CD4-positive, alpha-beta T cell treated with Interferon alpha-2 for 1 hour (primary cell): ENCODE measurements at places on chromosomes 6 and 20.

- no peak for DNase-seq
These were observed 132.6 kb upstream of the SMLR1 start for GRCh38 chr6:130694606-130695005.

DNA sequence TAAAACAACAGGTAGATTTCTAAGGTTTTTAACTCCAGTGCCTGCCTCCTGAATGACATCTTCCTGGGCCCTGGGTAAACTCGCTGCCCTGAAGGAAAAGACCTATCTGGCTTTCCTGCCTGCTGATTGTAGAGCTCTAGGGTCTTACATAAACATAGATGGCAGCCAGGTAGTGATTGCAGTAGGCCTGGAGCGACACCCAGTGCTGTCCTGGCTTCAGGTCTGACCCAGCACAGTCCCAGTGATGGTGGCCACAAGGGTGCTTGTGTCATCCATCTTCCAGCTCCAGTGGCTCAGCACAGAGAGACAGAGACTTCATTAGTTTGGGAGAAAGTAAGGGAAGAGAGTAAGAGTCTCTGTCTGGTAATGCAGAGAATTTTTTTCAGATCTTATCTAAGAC, 542.9 kb upstream of the IMPG1 start:
- no peak for DNase-seq

- DNase-seq: no peak
These were observed 197.7 kb downstream of the ARID1B start for GRCh38 chr6:156974830-156975261.

DNA sequence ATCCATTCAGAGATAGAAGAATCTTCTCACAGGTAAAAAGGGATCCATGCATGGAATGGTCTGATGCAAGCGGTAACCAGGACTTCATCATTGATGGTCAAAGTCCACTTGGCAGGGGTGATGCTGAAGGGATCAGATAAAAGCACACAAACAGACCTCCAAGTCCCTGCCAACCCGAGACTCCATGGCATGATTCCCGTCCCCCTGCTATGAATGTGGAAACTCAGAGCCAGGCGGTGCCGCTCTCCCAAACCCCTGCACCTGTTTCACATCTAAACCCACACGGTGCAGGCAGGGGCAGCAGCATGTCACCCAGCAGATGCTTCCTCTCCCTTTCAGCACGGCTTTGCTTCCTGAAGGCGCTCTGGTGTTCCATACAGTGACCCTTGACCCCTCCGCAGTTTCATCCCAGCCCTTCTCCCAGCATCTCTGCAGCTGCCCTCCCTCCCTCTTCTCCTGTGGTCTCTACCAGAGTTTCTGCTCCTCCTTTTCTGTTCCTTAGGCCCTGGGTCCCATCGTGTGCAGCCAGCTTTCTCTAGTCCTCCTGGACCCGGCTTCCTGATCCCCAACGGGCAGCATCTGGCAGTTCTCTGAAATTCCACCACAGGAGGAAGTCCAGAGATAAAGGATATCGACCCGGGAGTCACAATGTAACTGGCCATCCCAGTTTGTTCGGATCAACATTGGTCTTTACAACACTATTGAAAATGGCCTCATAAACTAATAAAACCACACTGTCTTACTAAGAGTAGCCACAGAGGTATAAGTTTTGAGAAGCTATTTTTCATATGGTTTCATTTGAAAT, 235.0 kb downstream of the TTLL2 start:
- DNase-seq: no peak

GRCh38 chr20:48308882-48309281, 518.9 kb downstream of the PREX1 start:
- DNase-seq: no peak

- DNase-seq: peak; percentile 62
These were observed 24.4 kb upstream of the SLCO4A1 start for GRCh38 chr20:62617711-62618483.

DNA sequence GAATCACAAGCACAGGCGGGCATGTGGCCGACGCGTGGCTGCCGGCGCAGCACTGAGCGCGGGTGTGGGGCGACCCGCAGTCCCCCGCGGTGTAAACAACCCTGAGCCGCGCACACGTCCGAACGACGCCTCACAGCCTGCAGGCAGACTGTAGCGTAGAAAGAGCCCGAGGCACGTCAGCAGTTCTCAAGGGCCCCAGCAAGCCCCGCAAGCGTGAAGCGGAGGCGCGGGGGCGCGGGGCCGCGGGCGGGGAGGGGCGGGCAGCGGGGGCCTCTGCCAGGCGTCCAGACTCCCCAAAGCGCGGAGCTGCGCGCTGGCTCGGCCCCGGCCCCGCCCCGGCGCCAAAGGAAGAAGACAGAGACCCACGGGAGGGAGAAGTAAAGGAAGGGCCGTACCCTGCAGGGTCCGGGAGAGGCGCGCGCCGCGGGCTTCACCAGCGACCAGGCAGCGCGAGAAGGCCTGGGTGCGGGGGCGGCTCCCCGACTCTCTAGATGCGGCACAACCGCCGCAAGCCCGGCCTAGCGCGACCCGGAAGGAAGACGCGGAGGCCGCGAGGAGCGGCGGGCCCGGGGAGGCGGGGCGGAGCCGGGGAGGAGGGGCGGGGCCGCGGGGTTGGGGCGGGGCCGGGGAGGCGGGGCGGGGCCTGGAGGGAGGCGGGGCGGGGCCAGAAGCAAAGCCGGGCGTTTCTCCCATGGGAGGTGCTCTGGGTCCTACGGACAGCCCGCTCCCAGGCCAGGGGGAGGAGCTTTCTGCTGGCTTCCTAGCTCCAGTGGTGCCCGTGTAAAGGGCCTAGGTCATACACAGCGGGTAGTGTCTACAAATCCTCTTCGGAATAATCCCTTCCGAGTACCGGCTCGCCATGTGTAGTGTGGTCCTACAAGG, at the start of gene FBXL4:
Gene FBXL4, minus strand, starts transcription at position 536 of the 882 bp plus-strand sequence. CDS start 20,958 bp downstream, outside the sequence.
- DNase-seq: peak; percentile 75

DNA sequence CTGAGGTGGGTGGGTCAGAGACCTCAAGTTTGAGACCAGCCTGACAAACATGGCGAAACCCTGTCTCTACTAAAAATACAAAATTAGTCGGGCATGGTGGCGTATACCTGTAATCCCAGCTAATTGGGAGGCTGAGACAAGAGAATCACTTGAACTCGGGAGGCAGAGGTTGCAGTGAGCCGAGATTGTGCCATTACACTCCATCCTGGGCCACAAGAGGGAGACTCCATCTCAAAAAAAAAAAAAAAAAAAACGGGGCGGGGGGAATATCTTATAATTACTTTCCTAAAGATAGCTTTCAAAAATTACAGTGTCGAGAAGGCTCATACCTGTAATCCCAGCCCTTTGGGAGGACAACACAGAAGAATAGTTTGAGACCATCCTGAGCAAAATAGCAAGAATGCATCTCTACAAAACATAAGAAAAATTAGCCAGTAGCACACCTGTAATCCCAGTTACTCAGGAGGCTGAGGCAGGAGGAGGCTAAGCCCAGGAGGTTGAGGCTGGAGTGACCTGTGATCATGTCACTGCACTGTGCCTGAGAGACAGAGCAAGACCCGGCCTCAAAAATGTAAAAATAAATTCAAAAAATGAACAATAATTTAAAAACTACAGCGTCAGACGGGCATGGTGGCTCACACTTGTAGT, 25.8 kb downstream of the CBFA2T2 start:
- no peak for DNase-seq

DNA sequence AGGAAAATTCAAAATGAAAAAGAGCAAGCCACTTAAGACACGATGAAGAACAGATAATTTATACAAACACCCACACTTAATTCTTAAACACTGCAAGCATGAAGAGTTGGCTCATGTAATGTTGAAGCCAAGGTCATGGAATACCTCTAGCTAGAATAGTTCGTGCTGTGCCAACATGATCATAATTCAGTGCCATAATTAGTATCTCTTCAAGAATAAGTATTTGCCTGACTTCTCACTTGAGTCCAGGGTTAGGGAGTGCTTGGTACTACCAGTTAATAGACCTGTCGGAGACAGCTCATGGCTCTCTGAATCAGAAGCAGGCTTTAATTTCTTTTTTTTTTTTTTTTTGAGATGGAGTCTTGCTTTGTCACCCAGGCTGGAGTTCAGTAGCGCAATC, 206.3 kb downstream of the UNC5CL start:
- no peak for DNase-seq

DNA sequence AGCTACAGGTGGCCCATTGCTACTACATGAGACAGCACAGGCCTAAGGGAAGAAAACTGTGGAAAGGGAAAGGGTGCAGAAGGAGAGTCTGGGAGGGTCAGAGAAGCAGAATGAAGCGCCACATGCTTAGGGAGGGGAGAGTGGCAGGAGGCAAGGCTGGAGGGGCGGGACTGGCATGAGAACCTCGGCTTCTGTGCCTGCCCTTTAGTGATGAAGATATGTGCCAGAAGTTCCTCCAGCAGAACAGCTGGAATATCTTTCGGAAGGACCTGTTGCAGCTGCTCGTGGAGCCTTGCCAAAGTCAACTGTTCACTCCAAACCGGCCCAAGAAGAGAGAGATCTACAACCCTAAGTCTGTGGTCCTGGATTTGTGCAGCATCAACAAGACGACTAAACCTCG, 61.8 kb downstream of the CNBD2 start:
- no peak for DNase-seq

- no peak for DNase-seq
These were observed 386.6 kb upstream of the ARID1B start for GRCh38 chr6:156390621-156391020.

- DNase-seq: no peak
These were observed 414.8 kb upstream of the CDH4 start for GRCh38 chr20:60837173-60837770.

- DNase-seq: no peak
These were observed 35.1 kb downstream of the RBM38 start for GRCh38 chr20:57426271-57426689.

DNA sequence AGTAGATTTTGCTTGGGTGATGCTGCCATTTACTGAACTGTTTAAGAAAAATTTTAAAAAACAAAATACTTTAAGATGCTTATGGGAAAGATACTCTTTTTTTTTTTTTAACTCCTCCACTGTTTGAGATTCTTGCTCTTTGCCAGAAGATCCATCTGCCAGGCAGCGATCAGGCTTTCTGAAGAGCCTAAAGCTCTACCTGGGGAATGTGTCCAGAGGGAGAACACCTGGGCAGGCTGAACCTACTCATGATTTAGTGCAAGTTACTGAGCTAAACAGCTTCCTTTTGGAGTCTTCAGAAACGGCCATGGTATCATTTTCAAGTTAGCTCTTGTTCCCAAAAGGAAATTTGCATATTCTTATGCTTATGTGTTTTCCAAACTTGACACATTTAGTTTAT, 23.5 kb upstream of the MLIP start:
- no peak for DNase-seq

DNA sequence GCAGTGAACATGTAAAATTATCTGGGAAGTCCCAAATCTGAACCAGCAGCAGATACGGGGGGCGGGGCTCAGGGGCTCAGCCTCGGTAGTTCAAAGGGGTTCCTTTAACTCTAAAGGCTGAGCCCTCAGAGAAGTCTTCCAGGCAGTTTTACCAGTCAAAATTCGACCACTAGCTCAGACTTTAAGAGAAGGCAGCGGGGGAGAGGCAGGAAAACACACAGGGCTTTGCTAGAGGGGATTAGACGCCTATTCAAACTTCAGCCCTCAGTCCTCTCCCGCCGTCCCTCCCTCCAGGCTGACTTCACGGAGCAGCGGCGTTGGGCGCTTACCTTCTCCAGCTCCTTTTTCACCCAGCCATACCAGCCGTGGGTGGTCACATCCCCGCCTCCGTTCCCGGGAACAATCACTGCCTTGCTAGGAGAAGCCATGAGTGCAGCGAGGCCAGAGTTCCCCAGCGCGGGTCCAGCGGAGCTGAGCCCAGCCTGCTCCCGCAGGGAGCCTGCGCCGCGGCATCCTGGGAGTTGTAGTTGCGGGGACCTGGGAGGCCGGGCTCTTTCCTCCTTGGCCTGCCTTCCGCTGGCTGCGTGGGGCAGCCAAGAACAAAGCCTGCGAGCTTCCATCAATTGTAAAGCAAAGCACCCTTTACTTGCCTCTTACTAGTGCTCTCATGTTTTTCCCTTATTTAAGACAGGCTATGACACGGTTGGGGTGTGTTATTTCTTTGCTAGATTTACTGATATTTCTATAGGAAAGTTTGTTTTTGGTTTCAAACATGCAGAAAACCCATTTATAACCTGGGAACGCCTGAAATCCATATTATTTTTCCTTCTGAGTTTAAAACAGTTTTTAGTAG, at the start of gene RBBP9:
Gene RBBP9, minus strand, starts transcription at position 486 of the 853 bp plus-strand sequence. Its CDS starts 58 bp downstream, at position 428.
- peak; percentile 81 for DNase-seq

- DNase-seq: no peak
These were observed 83.9 kb upstream of the DUSP22 start for GRCh38 chr6:208364-208763.

DNA sequence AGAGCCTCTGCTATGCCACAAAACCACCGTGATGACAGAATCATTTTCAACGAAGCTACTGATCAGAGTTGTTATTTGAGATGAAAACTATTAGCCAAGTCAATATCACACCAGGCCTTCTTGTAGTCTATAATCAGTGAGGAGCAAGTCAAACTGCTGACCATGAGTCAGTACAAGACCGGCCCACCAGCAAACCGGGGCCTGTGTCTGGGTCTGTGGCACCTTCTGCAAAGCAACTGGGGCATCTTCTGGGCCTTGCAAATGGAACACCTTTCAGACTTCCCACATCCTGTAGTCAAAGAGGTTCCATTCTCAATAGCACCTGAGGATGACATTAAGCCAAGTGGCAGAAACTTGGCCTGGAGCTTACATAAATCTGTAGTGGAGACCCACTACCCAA, 38.5 kb downstream of the CPXM1 start:
- no peak for DNase-seq

- no peak for DNase-seq
These were observed 35.5 kb upstream of the ZFAND3 start for GRCh38 chr6:37783856-37784584.

DNA sequence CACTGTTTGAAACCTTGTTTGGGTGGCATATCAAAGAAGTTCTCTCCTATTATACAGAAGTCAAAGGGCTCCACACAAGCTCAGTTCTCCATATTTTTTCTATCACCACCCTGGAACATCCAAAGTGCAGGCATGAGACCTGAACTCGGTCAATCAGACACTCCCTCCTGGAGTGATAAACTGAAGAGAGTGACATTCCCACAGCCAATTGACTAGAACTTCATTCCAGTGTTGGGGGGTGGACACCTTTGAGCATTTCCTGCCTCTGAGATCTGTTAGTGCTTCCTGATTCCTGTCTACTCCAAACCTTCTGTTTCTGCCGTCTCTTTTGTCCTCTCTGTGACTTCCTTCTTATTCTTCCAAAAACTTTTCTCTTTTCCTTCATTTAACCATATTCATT, 220.7 kb upstream of the NOX3 start:
- DNase-seq: no peak

GRCh38 chr20:16350465-16350864, 222.8 kb downstream of the KIF16B start:
- DNase-seq: no peak

- DNase-seq: no peak
These were observed 4.3 kb downstream of the AKAP7 start for GRCh38 chr6:131139599-131139998.

- DNase-seq: peak; percentile 11
These were observed 21.9 kb downstream of the SGK1 start for GRCh38 chr6:134295953-134296553.

DNA sequence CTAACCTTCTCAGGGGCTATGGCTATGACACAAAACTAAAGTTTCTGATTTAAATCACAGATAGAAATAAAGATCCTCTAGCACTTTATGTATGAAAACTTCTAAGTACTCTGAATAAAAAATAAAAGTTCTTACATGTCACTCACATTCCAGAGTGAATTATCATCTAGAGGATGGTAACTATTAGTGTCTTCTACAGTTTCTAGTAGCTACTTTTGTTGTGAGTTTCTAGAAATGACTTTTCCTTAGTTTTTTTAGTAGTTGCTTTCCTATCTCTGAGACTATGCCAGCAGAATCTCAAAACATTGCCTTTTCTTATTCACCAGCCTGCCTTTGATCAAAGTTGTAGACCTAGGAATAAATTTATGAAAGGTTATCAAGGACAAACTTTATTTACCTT, 10.1 kb downstream of the ZNF318 start:
- DNase-seq: no peak

GRCh38 chr6:144279484-144280150, 5.5 kb upstream of the UTRN start:
- DNase-seq: no peak
